ENCODE measurements at places on chromosomes 16 and 17.
A peak's percentile ranks its signal among the peaks of the same experiment; 100 is the strongest.

GRCh38 chr16:55508271-55508921 is 476 bp upstream of the LPCAT2 start:
- no peak for DNase-seq

DNA sequence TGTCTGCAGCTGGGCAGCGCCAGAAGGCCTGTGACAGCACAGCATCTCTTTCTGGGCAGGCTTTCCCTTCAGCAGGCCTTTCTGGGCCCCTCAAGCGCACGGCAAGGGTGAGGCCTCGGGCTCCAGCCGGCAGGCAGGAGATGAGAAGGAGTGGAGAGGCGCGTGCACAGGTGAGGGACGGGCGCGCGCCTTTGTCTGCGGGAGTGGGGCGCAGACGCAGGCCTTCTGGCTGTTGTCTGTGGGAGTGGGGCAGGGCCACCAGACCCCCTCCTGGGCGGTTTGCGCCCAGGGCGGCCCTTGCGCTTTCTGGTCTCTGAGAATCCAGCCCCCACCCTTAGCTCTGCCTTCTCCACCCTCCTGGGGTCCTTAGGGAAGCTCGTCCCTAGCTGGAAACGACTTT is 6.5 kb downstream of the ZNF205 start:
- no peak for DNase-seq

DNA sequence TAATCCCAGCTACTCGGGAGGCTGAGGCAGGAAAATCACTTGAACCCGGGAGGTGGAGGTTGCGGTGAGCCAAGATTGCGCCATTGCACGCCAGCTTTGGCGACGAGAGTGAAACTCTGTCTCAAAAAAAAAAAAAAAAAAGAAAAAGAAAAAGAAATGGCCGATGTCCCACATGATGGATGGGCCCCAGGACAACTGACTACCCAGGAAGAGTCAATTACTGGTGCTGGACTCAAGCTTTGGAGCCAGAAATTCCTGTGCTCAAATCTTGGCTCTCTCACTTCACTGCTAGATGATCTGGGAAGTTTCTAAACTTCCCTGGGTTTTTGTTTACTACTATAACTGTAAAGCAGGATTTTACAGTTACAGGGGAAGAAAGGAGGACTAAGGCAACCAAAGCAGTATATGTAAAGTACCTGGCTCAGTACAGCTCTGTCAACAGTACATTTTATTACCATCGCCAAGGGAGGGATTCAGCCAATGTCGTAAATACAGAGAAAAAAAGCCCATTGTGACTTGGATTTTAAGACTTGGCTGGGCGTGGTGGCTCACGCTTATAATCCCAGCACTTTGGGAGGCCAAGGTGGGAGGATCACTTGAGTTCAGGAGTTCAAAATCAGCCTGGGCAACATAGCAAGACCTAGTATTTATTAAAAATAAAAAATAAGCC is 11.9 kb downstream of the C16orf86 start:
- no peak for DNase-seq

DNA sequence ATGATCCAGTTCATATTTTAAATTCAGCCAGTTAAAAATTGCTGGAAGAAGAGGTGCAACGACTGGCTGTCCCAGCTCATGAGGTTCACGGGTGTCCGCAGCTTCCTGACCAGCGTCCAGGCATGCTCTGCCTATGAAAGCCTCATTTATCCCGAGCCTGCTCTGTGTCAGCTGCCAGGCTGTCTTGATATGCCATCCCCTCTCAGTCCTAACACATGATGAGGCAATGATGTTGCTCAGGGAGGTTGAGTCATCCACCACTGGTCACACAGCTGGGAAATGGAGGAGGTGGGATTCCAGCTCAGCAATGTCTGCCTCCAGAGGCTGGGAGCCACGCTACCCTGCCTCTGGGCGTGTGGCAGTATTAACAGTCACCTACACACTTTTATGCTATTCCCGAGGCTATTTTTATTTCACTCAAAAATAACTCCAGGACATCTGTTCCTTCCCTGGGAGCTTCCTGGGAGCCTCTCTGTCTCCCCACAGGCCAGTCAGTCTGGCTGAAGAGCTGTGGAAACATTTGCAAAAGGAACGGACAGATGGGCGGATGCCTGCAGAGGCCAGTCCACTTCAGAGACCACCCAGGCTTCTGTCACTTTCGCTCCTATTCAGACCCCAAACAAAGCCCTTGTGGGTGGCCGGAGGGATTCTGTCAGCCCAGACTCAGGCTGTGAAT is 22.5 kb downstream of the RAB11FIP4 start:
- DNase-seq, result no peak

DNA sequence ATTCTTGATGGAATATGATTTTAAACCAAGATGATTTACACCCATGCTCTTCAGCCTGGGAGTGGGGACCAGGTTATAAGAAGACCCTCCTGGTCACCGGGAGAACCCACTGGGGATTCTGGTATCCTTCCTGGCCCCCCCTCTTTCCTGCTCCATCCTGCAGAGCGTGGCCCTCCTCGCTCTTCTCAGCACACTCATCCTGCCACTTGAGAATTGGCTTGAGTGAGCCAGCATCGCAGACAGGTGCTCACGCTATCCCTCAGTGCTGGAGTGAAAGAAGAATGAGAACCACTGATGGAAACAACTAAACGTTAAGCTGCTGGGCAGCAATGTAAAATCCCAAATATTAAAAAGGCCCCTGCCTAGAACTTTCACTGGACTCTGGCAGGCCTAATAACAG is 98.0 kb downstream of the CYTH1 start:
- peak; percentile 19 for DNase-seq

GRCh38 chr16:56669005-56669839 is at the start of gene MT1H:
MT1H (plus strand) TSS chr16:56669814; CDS start chr16:56669885, 71 bp downstream.
- DNase-seq, result no peak

DNA sequence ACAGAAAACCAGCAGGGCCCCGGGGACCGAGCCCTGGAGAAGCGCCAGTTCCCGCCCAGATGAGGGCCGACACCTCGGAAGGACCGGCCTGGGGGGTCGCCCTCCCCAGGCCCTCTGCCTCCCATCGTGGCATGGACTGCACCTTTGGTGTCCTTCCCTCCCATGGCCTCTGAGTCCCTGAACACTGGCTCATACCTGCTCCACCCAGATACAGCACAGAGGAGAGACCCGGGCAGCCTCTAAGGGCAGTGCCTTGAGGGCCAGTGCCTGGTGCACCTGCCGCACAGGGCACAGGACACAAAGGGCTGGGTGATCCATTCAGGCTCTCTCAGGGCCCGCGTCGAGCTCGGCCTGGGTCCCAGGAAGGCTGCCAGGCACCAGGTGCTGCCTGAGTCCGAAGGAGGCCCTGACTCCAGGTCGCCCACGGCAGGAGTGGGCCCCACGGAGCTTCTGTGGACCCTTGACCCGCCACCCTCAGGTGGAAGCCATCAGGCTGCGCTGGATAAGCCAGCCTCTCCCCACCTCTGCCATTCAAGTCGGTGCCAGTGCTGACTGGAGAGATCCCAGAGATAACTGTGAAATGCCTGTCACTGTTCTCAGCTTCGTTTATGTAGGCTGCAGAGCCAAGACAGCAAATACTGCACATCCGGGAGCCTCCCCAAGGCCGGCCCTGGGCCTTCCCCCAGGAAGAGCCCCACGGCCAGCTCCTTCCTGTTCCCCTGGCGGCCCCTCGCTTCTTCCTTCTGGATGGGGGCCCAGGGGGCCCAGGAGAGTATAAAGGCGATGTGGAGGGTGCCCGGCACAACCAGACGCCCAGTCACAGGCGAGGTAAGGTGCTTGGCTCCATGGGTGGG is at the start of gene ZG16B:
Gene ZG16B, plus strand, starts transcription at position 803 of the 854 bp plus-strand sequence. CDS start 139 bp downstream, outside the sequence.
- no peak for DNase-seq

- DNase-seq, result no peak
These were observed 15.5 kb upstream of the USP22 start for GRCh38 chr17:21058098-21058893.

- no peak for DNase-seq
These were observed 63.5 kb downstream of the CRISPLD2 start for GRCh38 chr16:84883301-84883700.

DNA sequence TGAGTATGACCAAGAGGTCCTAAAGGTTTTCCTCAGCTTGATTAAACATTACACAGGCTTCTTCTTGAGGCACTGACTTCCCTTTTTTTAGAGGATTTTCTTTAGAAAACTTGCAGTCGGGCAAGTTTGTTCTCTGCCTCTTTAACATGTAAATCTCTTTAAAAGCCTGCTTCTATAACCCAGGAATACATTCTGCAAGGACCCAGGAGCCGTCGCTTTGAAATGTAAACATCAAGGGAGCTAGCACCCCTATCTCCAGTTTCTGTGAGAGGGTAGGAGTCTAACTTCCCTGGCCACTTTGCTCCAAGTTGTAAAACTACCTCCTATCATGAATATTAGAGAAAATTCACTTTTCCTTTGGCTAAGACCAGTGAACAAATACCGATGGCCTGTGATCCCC is 201.5 kb upstream of the CPHXL start:
- no peak for DNase-seq
